ENCODE measurements at places on chromosomes 1 and 21.

DNA sequence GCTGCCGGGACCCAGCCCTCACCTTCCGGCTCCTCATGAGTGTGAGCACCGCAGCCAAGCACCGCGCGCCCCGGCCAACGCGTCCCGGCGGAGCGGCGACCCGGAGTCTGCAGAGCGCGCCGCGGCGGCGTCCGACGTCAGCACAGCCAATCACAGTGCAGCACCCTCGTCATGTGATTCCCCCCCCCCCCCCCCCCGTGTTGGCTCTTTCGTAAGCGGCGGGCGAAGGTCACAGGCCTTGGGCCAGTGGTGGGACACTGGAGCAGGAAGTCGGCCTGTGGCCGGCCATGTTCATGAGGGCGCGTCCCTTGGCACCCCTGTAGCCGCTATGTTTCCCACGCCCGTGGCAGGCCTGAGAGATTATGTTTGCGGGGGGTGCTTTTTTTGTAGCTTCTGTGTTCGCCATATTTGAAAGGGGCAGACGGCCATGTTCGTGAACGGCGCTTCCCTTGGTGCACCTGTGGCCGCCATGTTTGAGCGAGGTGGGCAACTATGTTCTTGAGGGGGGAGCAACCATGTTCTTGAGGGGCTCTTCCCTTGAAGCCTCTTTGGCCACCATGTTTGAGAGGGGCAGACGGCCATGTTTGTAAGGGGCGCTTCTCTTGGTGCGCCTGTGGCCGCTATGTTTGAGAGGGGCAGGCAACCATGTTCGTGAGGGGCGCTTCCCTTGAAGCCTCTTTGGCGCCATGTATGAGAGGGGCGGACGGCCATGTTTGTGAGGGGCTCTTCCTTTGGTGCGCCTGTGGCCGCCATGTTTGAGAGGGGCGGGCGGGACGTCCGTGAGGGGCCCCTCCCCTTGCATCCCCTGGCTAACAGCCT lies at the start of gene C1orf174:
Gene C1orf174 (minus strand): TSS at position 123 of the 819 bp plus-strand sequence. CDS start 86 bp downstream, at position 37.
- DNase-seq: peak; percentile 92

DNA sequence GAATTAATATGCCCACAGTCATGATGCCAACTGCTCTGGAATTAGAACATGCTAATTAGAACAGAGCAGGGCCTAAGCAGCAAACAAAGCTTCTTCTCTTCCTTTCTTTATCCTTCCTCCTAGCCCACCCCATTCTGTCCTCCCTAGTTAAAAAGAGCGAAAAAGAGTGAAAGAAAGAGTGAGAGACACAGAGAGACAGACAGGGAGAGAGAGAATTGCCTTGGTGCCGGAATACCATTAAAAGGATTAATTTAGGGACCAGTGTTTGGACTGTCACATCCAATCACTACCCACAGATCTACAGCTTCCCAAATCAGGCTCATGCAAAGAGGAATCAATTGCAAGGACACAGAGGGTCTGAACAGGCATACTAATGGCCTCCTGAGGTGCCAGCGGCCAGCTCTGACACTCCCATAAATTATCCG lies 7.0 kb downstream of the ERI3 start:
- DNase-seq: no peak

- no peak for DNase-seq
Measured at GRCh38 chr1:112905395-112906149, 50.4 kb downstream of the SLC16A1 start.

DNA sequence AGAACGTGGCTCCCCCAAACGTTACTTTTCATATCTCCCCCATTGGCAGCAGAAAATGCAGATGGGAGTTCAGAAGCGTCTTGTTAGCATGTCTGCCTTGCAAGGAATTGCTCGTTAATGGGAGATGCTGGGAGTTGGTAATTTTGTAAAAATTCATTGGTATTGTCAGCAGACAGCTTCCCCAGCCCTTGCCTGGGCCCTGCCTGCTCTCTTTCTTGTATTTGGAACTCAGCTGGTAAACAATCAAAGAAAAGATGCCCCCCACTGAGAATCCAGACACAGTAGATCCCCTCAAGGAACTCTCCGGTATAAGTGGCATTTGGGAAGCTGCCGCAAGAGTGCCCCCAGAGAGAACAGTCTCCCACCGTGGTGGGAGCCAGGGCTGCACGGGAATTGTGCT lies 94.4 kb upstream of the IGSF21 start:
- no peak for DNase-seq

Measured in activated CD8-positive, alpha-beta memory T cell treated with anti-CD3 and anti-CD28 coated beads, Interleukin-2, amount 50 U/mL, for 4 hours (primary cell).